Activated CD4-positive, alpha-beta T cell treated with anti-CD3 and anti-CD28 coated beads for 4 hours (primary cell): ENCODE measurements at places on chromosomes 12 and 14.

- no peak for DNase-seq
These were observed 157.7 kb downstream of the TTC7B start for GRCh38 chr14:90658541-90658967.

- no peak for DNase-seq
These were observed 465.5 kb downstream of the PDZRN4 start for GRCh38 chr12:41653386-41654326.

- no peak for DNase-seq
These were observed 166.6 kb upstream of the HMGA2 start for GRCh38 chr12:65657635-65658034.

GRCh38 chr12:64744422-64745258, 14.6 kb downstream of the GNS start:
- DNase-seq: no peak

- DNase-seq: no peak
These were observed 14.5 kb downstream of the CAPZA3 start for GRCh38 chr12:18752280-18752920.
